ENCODE measurements at places on chromosomes 1 and 21.

- no peak for DNase-seq
These were observed 20.6 kb upstream of the LRRN2 start for GRCh38 chr1:204705888-204706837.

- no peak for DNase-seq
These were observed 111.4 kb downstream of the DHRS3 start for GRCh38 chr1:12506281-12507280.

GRCh38 chr1:174114788-174115448 lies 44.4 kb upstream of the RABGAP1L start:
- DNase-seq, result no peak

DNA sequence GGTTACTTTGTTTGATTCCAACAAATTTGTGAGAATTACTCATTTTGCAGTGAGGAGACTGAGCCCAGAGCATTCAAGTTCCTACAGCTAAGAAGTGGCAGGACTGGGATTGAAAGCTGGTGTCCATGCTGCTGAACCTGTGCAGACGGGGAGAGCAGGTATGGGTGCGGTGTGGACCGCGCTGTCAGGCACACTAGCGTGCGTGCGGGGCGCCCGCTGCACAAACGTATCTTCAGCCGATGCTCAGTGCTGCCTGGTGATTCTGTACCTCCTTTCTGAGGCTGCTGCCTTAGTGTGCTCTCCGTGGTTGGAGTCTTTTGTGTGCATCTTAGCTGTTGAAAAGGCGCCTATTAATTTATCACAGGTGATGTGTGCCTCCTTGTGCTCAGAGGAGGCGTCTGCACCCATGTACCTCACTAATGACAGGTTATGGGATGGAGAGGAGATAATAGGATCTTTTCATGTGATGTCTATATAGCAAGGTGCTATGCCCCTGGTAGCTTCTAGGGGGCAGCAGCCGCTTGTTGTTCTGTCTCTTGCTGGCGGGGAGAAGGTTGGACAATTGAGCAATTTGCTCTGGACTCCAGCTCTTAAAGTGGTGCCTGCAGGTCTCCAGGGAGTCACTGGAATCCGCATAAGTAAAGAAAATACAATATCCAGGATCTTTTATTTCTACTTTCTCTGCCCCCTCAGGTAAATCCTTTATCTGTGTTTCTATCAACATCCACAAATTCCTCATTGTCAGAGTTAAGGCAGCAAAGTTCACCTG lies 32.5 kb downstream of the PEX14 start:
- no peak for DNase-seq

DNA sequence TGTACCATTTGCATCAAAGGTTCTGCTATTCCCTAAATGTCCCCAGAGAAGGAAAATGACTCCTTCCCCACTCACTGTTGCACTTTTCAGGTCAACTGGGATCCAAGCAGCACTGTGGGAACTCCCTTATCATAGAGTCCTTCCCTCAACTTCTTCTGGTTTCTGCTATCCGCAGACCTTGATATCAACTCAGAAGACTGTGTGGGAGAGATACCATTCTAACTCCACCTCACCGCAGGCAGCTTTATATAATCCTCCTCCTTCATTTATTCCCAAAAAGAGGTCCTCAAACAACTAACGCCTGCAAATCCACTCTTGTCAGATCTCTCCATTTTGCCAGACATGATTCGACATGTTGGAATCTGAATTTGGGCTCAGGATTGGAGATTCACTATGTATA lies 27.3 kb downstream of the LHX9 start:
- DNase-seq, result no peak

DNA sequence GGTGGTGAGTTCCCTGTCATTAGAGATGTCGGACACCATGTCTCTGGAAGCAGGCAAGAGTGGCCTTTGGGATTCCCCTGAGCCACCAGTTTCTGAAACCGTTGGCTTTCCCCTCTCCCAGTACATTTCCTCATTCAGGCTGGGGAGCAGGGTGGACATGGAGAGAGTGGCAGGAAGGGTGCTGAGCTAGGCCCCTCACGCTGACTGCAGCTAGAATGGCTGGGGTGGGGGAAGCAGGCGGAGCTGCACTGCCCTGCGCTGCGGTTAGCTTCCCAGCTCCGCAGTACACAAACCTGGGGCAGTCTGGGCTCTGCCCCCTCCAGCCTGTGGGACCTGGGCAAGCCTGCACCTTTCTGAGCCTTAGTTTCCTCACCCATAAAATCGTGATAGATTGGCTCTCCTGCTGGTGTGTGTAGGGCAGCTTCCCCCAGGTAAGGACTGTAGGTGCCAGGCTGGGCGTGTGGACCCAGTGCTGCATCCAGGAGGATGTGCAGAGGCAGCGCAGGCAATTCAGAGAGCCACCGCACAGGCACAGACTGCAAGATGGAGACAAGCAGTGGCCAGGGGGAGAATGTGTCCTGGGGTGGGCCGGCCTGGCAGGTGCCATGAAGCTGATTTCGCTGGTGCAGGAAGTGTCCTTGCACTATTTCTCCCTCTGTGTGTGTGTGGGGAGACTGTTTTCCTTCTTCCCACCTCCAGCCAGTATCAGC lies 3.0 kb downstream of the PLA2G2F start:
- DNase-seq, result no peak

- DNase-seq, result no peak
These were observed 28.1 kb upstream of the RGS18 start for GRCh38 chr1:192130175-192130574.

DNA sequence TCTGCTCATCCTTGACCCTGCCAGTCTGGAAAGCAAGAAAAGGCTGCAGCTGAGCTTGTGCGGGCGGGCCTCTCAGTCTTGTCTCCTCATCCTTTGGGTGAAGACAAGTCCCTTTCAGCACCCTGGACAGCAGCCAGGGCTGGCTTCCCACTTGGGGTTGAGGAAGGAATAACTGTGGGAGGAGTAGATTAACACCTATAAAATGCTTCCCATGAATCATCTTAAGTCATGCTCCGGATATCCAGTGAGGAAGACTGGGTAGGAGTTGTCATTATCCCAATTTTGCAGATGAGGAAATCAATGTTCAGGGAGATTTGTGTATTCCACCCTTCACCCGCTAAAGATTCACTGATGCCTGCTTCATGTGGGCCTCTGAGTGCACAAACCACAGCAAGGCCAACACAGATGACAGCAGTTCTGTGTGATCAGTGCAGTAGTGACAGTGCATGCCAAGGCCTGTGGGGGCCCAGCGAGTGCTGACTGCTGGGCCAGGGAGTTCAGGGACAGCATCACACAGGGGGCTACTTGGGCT lies 20.1 kb upstream of the COL16A1 start:
- DNase-seq, result no peak

GRCh38 chr1:239644604-239645003 lies 258.2 kb downstream of the CHRM3 start:
- no peak for DNase-seq

DNA sequence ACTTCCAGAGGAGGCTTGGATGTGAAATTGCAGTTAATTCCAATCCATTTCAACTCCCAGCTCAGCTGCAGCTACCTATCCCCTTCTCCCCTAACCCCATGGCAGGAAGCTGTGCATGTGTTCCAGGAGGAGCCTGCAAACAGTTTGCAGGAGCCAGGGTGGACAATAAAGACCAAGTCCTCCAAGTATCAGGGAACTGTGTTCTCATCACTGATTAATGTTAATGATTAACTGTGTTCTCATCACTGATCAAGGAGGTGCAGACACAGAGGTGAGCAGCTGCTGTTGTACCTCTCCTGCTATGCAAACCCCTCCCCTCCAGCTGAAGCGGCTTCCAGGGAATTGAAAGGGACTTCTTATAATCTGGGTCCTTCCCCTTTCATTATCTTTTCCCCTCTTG lies 19.2 kb downstream of the CLDN19 start:
- DNase-seq, result no peak

DNA sequence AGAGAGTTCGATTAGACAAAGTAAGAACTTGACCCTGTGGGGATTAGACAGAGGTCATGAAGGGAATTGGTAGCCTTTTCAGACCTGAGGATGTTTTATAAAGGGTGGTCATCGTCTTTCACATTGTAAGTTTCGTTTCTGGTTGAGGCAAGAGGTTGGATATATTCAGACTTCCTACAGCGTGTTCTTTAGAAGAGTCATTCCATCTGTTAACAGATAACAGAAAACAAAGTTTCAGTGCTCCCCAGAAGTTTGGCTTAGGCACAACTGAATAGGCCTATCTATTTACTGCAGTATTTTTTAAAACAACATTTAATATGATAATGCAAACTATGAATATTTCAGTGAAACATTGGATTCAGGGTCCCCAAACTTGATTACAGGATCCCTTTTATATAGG lies 17.1 kb upstream of the IVNS1ABP start:
- no peak for DNase-seq

DNA sequence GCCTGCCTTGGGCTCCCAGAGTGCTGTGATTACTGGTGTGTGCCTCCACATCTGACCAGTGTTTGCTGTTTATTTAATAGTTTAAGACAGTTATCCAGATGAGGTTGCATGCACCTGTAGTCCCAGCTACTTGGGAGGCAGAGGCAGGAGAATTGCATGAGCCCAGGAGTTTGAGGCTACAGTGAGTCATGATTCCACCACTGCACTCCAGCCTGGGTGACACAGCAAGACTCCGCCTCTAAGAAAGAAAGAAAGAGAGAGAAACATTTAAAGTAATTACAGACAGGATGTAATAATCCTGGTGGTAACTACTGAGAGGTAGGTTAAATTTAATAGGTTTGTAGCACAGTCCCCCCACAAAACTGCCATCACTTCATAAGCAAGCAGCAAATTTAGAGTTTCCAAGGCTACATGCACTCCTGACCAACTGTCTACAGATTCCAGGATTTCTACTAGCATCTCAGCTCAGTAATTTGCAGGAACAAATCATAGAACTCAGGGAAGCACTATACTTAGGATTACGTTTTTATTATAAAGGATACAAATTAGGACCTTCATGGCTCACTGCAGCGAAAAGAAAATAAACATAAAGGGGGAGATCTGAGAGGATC lies 89.6 kb downstream of the PKN2 start:
- DNase-seq, result no peak

GRCh38 chr1:111593403-111594305 lies 25.9 kb upstream of the RAP1A start:
- no peak for DNase-seq

DNA sequence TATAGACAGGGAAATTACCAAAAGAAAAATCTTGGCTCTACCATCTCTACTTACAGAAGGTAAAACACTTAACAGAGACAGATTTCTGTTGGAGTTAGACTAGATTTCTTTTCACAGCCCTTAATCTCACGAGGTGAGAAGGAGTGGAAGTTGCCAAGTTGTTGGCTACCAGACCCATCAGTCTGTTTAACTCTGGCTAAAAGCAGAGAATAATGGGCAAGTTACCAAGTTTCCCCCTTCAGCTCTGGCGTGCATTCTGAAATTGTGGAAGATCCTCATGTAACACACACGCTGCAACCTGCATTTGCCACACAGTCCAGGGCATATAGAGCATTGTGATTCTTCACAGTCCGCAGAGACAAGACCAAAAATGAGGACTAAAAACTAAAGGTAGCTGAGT lies 49.3 kb downstream of the STX6 start:
- no peak for DNase-seq

- DNase-seq, result no peak
These were observed 30.9 kb upstream of the SSX2IP start for GRCh38 chr1:84721152-84721551.

DNA sequence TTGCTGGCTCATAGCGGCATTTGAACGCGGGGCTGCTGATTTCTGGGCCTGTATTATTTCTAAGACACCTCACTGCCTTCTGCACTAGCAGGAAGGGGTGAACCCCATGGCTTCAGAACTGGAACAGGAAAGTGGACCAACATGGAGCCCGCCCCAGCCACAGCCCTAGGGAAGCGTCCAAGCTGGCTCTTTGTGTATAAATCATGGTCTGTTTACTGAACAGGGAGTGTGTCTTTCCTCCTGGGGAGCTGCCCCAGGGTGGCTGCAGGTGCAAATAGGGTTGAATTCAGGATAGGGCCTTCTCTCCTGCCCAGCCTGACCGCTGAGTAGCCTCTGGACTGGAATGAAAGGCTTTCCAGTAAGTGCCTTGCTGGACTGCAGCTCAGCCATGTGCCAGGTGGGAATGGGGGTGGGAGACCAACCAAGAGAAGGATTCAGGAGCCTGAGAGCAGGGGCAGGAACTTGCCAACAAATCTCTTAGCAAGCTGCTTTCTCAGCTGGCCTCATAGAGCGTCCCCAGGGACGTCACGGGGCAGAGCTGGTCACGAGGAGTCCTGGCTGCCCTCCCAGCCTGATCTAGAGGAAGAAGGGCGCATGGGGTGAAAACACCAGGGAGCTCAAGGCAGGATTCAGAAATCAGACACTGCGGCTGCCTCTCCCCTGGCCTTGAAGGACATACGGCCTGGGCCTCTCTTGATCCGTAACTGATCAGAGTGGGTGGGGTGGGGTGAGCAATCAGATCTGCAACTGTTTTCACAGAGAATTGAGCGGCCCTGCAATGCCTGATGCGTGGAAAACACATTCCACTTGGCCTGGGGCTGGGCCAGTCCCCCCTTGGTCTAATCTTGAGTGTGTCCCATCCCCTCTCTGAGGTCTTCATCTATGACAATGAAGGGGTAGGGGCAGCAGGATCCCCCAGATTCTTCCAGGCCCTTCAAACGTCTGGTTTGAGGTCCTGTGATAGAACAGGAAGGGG lies 56.5 kb upstream of the SELENON start:
- DNase-seq, result no peak
